ENCODE measurements at places on chromosomes 12 and 14.

DNA sequence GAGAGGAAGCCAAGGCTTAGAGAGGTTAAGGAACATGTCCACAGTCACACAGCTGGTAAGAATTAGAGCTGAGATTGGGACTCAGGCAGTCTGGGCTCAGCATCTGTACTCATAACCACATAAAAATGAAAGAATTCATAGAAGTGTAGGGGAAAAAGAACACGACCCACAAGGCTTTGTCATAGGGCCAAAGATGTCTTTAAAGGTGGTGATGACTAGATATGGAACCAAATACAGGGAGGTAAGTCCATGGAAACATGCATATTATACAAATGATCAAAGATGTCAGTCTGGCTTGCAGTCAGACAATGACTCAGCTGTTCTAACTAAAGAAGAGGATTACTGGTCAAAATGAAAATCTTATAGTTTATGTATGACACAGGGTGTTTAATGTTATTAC, 7.2 kb upstream of the SSPN start:
- no peak for DNase-seq

DNA sequence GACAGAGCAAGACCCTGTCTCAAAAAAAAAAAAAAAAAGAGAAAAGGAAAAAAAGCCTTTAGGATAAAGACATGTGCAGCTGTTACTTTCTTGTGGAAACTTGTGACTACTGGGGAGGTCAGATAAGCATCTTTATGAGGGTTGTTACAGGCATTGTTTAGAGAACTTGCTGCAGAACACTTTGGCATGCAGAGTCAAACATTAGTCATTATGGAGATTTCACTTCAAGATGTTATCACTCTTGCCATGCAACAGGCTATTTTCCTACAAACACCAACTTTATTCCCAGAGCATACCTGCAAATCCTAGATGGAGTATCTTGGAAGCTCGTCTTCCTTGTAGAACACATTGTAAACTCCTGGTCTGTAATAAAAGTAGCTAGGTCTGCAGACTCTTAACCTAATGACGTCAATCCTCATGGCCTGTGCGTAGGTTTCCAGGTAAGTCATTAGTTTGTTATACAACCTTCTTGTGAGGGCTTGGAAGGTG, 36.3 kb upstream of the WDR89 start:
- DNase-seq = no peak

- DNase-seq = no peak
These were observed 137.7 kb upstream of the NEDD1 start for GRCh38 chr12:96769400-96769799.

- no peak for DNase-seq
These were observed 68.3 kb upstream of the SCN8A start for GRCh38 chr12:51522696-51523095.

- DNase-seq = no peak
These were observed 58.4 kb downstream of the IGF1 start for GRCh38 chr12:102421802-102422583.

GRCh38 chr12:2979806-2980205, 20.6 kb downstream of the TEAD4 start:
- no peak for DNase-seq

DNA sequence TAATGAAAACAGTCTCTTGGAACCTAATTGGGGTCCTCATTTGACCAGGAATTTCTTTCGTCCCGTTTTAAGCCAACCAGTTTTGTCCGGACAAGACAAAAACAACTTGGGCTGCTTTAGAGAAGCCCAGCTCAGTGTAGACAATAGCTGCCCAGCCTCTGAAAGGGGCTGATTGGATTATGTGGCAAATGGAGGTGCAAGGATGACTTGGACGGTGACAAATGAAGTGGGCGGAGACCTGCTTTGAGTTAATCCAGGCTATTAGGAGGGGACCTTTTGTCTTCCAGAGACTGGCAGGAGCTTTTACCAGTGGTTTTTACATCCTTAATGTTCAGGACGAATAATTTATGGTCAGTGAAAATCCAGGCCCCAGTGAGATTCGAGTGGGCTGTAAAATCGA, 4.8 kb downstream of the MEG3 start:
- DNase-seq = no peak

GRCh38 chr12:52907092-52907810, 2.4 kb upstream of the KRT8 start:
- no peak for DNase-seq

DNA sequence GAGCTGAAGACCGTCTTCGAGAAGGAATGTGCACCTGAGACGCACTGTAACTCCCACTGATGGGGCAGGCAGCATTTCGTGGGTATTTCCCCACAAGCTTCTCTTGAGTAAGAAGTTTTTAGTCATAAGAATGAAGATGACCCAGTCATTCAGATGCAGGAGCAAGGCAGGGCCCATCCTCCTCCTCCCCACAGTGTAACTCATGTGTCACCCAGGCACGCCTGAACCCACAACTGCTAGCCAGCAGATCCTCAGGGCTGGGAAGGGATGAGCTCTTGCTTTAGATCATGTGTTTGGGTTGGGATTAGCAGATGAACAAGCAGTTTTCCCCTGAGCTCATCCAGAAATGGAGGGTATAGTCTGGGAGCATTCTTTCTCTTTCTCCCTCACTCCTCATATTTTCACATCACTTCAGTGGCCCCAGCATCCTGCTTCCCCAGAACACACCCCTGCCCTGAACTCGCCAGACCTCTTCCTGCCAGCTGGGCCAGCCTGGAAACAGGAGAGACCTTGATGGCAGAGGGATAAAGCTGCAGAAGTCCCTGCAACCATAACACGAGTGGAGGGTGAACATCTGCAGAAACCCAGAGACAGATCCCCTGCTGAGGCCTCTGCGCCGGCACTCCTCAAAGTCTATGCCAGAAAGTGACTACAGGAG, 73.3 kb downstream of the B4GALNT3 start:
- no peak for DNase-seq

DNA sequence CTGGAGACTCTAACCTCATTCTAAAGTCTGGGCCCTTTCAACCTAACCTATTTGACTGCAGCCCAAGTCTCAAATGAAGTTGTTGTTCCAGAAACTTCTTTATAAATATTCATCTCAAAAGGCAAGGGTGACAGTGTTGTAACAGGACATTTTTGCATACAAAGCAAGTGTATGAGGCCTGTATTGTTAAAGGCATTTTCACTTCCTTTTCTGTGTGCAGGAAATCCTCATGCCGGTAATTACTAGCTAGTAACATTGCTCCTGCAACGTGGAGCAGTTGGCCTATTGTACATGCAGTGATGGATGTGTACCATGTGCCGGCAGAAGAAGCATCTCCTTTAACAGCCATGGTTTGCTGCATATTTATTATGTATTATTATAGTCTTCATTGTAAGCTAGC, 156.5 kb upstream of the RMST start:
- DNase-seq = no peak

- no peak for DNase-seq
These were observed 5.6 kb downstream of the REM2 start for GRCh38 chr14:22888662-22889061.

DNA sequence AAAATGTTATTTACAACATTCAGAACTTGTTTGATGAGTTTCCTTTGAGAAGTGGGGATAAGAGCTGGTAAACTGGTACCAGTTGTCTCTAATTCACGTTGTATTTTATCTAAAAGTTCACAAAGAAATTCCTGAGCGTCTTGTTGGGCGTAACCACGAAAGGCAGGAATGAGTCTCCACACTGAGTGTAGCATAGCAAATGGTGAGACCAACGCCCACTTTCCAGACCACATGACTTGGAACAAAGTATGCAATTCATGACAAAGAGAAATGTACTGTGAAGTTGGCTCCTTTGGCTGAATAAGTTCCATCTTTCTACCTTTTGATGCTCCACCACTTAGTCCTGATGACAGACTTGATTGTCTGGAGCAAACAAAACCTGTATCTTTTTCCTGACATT, 18.4 kb downstream of the USP44 start:
- no peak for DNase-seq

- DNase-seq = no peak
These were observed 209.9 kb upstream of the HMGA2 start for GRCh38 chr12:65614259-65614889.

DNA sequence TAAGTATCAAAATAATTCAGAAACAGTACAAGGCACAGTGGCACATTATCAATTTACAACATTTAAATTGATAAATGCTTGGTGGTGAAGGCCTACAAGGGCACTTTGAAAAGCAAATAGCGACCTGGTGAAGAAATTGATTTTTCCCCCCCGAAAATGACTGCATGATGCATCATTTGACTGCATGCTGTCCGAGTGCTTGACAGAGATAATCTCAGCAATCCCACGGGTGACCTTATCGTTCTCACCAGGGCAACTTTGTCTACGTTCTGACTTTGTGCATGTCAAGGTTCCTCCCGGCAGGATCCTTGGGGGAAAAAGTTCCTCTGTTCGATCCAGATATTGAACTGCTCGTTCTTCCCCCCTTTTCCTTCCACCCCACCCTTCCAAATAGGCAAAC, 384.8 kb downstream of the EGLN3 start:
- DNase-seq = no peak

GRCh38 chr12:93514853-93515252, 47.5 kb downstream of the MRPL42 start:
- DNase-seq = no peak

- no peak for DNase-seq
These were observed 240 bp downstream of the BTG1 start for GRCh38 chr12:92145481-92145730.

DNA sequence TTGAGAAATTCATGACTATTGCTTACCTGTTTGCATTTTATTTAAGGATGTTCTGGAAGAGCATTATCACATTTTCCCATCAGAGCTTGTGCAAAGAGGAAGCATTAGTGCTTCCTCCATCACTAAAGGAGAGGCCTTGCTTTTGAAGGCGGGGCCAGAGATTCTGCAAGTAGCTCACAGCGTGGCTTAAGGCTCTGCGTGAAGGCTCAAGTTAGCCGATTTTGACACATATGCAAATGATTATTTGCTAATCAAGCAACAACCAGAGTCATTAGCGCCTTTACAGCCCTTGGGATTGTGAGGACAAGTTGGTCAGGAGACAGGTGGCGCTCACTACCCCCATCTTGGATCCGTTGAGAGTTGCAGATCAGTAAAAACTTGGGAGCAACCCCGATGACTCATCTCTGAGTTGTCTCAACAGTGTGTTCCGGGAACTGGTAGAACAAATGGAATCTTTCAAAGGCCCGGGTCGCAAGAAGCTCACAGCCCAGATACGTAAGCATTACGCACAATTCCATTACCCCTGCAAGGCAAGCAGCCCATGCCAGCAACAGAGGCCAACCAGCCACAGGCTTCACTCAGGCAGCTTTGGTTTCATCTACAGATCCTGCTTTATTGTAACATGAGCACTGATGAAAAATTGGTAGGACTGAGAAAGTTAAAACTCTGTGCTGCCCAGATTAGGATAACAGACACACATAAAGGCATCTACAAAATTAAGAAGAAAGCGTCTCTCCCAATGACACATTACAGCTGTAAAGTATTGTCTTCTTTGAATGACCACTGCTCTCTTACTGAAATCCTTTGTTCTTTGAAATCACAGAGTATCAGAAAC, 34.9 kb upstream of the SPTSSA start:
- DNase-seq = no peak

- no peak for DNase-seq
These were observed 375.4 kb upstream of the ATP2B1 start for GRCh38 chr12:90084018-90084417.

- DNase-seq = no peak
These were observed 10.4 kb downstream of the PRPF39 start for GRCh38 chr14:45094275-45094674.

- DNase-seq = no peak
These were observed 83.1 kb downstream of the ARL6IP4 start for GRCh38 chr12:123063535-123063934.

GRCh38 chr12:46390881-46391280, 18.3 kb upstream of the SLC38A2 start:
- no peak for DNase-seq

- DNase-seq = no peak
These were observed 28.6 kb downstream of the GNS start for GRCh38 chr12:64730588-64730969.

- DNase-seq = no peak
These were observed 1123.0 kb downstream of the LRFN5 start for GRCh38 chr14:42729681-42730080.

- DNase-seq = no peak
These were observed 547.9 kb downstream of the DIO2 start for GRCh38 chr14:79663453-79663852.

DNA sequence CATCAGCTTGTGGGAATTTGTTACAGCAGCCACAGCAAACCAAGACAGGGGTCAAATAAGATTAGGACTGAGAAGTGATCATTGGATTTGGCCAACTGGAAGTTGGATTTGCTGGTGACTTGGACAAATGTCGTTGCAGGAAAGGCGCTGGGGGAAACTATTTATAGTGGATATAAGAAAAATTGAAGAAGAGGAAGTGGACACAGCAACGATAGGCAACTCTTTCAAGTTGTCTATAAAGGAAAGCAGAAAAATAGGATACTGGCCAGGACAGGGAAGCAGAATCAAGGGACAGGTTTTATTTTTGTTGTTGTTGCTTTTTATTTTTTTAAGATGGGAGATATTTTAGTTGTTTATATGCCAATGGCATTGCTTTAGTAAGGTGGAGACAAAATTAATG, 56.2 kb upstream of the RTRAF start:
- DNase-seq = no peak

- DNase-seq = no peak
These were observed 81.4 kb downstream of the BBS10 start for GRCh38 chr12:76266797-76267196.

- no peak for DNase-seq
These were observed 102.5 kb upstream of the PRICKLE1 start for GRCh38 chr12:42691991-42692557.

- no peak for DNase-seq
These were observed 58.5 kb upstream of the RMST start for GRCh38 chr12:97404093-97404492.

- no peak for DNase-seq
These were observed 179.6 kb downstream of the TMEM117 start for GRCh38 chr12:44015333-44015941.

DNA sequence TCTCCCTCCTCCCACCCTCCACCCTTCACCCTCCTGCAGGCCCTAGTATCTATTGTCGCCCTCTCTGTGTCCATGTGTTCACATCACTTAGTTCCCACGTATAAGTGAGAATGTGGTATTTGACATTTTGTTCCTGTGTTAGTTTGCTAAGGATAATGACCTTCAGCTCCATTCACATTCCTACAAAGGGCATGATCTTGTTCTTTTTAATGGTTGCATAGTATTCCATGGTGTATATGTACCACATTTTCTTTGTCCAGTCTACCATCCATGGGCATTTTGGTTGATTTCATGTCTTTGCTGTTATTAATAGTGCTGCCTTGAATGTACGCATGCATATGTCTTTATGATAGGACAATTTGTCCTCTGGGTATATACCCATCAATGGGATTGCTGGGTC, 29.6 kb downstream of the C12orf71 start:
- no peak for DNase-seq

DNA sequence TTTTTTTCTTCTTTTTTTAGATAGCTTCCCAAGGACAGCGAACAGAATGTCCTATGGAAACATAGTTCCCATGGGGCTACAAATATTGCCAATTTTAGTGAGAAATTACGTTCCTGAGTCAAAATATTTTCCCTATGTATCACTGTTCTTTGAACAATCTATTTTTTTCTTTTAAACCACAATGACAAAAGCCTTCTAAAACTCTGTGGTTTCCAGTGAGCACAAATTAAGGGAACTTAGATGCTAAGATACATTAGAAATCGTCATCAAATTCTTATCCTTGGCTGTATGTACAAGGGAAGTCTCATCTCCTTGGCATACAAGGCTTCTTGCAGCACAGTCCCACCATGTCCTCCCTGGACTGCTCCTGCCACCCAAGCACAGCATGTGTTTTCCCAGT, 17.9 kb downstream of the CPM start:
- no peak for DNase-seq
